Forelimb muscle (tissue), 1 donor: ENCODE measurements at places on chromosomes 11 and 22.

DNA sequence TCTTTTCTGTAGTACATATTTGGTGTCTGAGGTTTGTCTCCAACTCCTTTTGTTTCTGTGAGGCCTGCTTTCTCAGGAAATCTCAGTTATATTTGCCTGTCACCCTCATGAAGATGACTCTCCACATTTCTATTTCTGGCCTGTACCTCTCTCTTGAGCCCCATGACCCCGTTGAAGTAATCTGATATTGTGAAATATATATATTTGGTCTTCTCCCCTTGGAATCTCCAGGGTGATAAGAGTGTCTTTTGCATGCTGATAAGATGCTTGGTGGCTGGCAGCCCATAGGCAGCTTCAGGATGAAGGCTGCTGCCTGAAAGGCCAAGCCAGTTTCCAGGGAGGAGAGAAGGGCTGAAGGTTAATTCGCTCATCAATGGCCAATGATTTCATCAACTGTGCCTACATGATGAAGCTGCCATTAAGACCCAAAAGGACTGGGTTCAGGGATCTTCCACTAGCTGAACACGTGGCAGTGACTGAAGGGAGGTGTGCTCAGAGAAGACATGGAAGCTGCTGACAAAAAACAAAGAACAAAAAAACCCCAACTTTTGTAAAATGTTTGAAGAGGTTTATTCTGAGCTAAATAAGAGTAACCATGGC is 67.4 kb downstream of the MICAL2 start:
- DNase-seq, result no peak

DNA sequence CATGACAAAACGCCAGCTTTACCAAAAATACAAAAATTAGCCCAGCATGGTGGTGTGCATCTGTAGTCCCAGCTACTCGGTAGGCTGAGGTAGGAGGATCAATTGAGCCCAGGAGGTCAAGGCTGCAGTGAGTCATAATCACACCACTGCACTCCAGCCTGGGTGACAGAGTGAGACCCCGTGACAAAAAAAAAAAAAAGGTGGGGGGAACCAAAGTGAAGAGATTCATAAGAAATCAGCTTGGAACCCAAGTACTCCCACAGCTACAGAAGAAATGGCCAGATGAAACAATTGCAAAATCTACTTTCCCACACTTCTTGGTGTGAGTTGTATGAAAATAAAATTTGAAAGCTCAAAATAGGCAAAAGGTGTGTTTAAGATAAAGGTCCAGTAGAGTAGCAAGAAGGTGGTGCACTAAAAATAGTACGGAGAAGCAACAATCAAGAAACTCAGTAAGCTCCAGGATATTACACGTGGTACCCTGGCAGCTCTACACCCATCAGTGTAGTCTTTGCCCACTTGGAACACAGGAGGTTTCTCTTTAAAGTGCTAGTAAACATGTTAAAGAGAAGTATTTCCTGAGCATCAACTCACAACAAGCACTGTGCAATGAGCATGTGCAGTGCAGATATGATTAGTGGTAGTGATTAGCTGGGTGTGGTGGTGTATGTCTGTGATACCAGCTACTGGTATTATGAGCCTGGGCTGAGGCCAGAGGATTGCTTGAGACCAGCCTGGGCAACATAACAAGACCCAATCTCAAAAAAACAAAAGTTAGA is 5.3 kb downstream of the HARBI1 start:
- DNase-seq, result no peak

DNA sequence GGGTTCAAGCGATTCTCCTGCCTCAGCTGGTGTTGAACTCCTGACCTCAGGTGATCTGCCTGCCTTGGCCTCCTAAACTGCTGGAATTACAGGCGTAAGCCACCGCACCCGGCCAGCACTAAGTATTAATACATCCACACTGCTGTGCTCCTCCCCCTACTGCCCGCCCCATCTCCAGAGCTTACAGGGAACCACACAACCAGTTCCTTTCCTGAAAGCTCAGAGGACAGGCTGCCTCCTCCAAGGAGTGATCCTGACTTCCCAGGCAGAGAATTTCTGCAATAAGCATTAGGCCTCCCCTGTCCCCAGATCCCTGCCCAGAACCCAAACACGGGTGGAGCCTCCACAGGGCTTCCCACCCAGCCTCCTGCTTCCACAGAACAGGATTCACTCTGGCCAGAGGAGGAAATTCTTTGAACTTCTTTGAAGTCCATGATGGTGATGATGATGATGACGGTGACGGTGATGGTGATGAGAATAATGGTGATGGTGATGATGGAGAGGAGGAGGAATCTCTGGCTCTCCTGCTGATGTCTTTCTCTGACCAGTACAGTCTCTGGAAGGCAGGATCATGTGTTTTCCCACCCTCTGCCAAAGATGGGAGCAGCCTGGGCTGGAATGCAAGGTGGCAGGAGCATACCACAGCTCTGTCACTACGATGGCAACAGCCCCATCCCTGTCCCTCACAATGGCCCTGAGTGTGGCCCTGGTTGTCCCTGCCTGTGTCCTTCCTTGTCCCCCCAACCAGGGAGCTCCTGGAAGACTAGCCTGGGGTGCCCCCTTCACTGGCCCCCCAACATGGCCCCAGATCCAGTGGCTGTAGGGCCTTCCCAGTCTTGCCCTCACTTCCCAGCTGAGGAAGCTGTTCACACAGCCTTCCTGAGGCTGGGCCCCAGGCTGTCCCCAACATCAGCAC is 33.5 kb upstream of the CSNK1E start:
- no peak for DNase-seq

DNA sequence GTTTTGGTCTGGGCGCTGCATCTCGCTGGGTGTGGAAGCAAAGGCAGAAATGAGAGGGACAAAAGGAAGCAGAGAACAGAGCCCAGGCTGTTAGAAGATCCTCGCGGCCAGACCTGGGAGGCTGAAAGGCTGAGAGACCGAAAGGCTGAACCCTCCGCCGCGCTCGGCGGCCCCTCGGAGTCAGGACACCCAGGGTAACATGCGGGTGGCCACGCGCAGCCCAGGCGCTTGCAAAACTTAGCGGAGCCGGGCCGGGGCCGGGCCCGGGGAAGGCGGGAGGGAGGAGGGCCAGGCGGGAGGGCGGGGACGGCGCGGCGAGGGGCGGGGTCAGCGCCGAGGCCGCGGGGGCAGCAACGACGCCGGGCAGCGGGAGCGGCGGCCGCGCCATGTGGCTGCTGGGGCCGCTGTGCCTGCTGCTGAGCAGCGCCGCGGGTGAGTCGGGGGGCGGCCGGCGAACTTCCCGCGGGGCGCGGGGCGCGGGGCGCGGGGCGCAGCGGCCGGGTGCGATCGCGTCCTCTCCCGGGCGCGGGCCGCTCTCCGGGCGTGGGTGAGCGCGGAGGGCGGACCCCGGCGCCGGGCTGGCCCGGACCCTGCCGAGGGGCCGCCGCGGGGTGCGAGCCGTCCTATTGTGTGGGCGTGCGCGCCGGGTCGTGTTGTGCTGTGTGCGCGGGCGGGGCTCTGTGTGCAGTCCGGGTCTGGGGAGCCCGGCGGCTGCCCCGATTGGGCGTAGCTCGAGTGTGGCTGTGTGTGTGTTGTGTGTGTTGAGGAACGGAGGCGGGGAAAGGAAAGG is at the start of gene LDLRAD3:
Gene LDLRAD3, plus strand, starts transcription at position 350 of the 790 bp plus-strand sequence. Its CDS starts 37 bp downstream, at position 387.
- DNase-seq, result no peak

DNA sequence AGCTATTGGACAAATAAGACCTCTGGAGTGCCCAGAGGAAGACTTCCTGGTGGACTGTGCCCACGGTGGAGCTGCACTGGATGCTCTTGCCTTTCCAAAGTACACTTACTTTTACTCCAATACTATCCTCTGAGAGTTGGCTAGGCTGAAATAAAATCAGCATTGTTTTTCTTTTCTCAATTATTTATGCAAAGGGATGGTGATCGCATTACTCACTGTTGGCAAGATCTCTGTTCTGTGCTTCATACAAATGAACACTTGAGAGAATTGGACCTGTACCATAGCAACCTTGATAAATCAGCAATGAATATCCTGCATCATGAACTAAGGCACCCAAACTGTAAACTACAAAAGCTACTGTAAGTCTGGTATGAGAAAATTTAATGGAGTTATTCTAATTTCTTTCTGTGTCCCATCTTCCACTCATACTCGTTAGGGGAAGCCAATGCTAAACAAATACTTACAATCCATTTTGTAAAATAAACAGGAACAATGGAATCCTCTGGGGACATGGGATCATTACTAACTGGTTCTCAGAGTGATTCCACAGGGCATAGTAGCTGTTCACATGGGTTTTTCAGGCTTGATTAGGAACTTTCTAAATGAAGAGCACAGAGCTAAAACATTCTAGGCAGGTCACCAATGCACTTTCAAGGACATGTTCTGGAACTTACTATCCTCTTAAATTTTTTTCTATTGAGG is 26.3 kb downstream of the NLRP14 start:
- DNase-seq, result no peak

DNA sequence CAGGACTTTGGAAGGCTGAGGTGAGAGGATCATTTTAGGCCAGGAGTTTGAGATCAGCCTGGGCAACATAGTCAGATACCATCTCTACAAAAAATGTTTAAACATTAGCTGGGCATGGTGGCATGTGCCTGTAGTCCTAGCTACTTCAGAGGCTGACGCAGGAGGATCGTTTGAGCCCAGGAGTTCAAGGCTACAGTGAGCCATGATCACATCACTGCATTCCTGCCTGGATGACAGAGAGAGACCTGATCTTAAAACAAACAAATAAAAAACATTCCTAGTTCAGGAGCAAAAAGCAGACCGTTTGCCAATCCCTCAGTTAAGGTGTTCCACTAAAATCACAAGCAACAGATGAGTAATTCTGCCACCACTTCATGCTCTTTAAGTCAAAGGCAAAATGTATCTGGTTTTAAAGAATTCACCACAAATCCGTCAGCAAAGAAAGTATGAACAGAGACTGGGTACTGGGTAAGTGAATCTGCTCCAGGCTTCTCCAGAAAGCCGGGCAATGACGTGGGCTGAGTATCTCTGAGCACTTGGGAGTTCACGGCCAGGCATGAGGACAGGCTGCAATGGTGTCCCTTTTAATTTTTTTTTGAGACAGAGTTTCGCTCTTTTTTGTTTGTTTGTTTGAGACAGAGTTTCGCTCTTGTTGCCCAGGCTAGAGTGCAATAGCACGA is 19.5 kb downstream of the CLTCL1 start:
- DNase-seq, result no peak

DNA sequence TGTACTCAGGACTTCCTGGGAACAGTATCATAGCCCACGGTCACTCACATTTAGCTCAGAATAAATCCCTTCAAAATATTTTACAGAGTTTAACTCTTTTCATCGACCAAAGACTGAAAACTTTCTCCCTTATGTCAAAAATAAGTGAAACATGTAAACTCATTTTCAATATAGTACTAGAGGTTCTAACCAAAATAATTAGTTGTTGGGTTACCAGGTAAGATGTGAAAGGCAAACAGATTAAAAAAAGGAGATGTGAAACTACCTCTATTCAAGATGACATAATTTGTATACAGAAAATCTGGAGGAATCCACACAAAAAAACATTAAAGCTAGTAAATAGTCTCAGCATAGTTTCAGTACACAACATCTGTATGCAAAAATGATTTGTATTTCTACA is 20.3 kb downstream of the XKR3 start:
- DNase-seq, result no peak

DNA sequence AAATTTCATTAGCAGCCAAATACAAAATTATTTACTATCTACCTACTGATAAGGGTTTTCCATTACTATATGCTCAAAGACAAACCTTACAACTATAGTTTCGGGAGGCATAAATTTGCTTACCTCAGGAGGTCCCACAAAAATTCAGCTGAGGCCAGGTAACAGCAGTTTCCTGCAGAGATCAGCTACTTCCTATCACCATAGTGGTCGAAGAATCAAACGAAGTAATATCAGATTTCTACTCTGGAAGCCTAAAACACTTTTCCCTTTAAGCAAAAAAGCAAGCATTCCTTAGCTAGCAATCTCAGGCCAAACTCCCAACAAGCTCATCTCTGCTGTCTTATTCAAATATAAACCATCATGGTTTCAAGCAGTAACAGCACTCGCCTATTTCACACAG is 3.1 kb downstream of the NAP1L4 start:
- DNase-seq, result no peak

GRCh38 chr22:48605856-48606481 is 1221.7 kb downstream of the BRD1 start:
- DNase-seq, result no peak

DNA sequence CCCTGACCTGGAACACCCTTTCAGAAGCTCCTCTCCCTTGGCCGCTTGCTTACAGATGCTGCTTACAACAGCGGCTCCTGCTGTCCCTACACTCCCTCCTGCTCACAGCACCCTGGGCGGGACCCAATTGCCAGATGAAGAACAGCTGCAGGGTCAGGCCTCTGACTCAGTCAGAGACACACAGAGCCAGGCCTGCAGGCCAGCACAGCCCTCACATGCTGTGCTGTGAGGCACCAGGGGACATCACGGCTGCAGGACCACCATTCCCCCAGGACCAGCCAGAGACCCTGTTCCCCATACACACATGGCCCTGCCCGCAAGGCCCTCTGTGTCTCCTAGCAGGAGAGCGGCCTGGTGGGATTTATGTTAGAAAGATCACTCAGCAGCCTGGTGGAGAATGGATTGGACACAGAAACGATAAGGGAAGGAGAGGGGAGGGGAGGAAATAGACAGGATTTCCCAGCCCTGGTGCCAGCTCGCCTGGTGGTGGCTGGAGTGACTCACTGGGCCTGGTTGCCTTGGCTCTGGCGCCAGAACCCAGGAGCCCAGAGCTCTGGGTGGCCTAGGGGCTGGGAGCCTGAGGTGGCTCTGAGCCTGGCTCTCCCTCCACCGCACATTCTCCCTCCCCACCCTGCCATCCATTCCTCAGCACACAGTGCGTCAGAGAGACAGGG is 6.7 kb downstream of the CAPN5 start:
- peak; percentile 85 for DNase-seq
